ENCODE measurements at places on chromosomes 2 and 18. TPM values are rescaled to one million over a fixed set of nuclear protein-coding genes. Genes with fewer than 3 reads are reported as not detected.

The MOGAT1 gene
- not detected for total RNA-seq

The XDH gene
- total RNA-seq = not detected

The RGPD3 gene
- total RNA-seq = not detected

The EIF2B4 gene
- 35.0 TPM for total RNA-seq

The CYP27C1 gene
- not detected for total RNA-seq

The RUFY4 gene
- 1.8 TPM for total RNA-seq

The FLACC1 gene
- 5.2 TPM for total RNA-seq

All from natural killer cell (primary cell).